ENCODE measurements at places on chromosomes 3 and 15.

- DNase-seq = no peak
These were observed 94.7 kb downstream of the SSR3 start for GRCh38 chr3:156460206-156460611.

DNA sequence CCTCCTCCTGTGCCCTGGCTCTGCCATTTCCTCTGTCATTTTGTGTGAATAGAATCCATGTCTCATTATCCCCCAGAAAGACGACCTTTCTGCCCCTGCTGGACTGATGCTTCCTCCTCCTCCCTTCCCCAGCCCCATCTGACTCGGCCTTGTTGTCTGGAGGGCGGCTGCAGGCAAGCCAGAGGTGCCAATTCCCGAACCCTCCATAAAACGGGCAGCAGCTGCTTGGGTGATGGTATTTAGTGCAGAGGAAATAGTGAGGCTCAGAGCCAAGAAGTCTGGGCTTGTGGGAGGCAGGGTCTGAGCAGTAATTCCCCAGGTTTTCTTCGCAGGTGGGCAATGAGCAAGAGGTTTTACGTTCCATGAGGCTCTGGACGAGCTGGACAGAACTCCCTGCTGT lies 71.2 kb downstream of the ITGA11 start:
- no peak for DNase-seq

GRCh38 chr15:78617516-78617915 lies 3.3 kb downstream of the CHRNA3 start:
- DNase-seq = no peak

DNA sequence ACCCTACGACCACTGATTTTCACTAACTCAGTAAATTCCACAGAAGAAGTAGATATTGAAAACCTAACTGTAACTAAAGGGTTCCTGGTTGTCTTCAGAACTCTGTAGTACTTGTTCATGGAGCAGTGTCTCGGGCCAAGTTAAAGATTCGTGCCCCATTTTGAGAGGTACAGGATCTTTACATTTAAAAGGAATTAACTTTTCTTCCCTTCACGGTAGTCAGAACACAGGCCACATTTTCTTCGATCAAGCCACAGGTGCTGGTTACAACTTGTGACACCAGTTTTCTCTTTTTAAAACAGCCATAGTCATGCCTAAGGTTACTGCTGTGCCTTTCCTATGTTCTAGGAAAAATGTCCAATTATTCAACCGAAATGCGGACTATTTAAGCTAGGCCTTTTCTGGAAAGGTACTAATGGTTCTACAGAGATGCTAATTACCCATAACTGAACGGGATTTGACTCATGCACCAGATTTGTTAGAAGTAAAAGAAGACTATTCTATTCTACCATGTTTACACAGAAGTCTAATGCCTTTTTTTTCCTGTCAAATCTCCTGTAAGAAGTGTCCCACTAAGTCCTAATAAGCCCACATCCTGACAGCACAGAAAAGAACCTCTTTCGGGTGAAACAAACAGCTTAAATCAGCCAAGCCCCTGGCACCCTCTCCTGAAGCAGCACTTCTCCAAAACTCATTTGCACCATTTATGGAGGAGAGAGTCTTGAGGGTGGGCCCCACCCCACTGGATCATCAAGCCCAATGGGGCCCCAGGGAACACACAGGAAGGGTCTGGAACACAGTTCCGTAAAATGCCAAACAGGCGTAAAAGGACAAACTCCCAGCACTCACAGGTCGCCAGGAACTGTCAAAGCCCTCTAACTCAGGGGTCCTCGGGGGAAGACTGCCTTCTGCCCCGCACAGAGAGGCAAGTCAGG lies 1.9 kb downstream of the LRIG1 start:
- no peak for DNase-seq

- no peak for DNase-seq
These were observed 136.4 kb upstream of the CNTN3 start for GRCh38 chr3:74750901-74751300.

- DNase-seq = no peak
These were observed 512.1 kb upstream of the ROBO2 start for GRCh38 chr3:76527773-76528172.

DNA sequence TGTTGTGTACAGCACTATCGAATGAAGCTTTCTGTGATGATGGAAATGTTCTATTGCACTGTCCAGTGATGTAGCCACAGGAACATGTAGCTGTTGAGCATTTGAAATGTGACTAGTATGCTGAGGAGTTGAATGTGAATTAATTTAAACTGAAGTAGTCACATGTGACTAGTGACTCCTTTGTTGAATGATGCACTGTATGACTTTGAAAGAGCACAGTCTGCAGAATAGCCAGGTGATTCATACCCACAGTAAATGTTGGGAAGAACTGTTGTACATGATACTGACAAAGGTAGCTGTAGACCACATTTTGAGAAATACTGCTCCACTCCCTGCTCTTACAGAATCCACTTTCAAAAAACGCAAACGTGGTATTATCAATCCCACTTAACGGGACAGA lies 34.0 kb upstream of the ACTL6A start:
- DNase-seq = no peak

GRCh38 chr3:182711853-182712252 lies 81.5 kb upstream of the ATP11B start:
- DNase-seq = no peak

DNA sequence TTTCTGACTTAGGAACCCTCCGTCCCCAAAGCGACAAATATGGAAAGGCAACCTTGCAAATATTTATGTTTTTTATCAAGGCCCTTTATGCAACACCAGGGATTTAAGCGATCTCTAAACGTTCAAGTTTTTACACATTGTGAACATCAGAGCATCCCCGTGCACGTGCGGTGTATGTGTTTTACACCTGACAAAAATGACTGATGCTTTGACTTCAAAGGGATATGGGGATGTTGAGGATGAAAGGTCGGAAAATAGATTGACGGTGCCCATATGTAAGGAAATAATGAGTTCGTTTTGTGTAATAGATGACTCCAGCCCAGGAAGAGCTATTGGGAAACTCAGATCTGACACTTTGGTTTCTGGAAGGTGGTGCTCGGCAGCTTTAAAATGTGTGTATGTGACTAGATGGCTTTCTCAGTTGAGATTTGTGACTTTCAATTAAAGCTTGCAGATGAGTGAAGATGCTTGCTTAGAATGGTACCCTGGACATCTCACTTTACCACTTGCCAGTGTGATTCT lies 866 bp downstream of the SLC49A4 start:
- peak; percentile 14 for DNase-seq

- DNase-seq = no peak
These were observed 2.4 kb downstream of the COLQ start for GRCh38 chr3:15519096-15519495.

DNA sequence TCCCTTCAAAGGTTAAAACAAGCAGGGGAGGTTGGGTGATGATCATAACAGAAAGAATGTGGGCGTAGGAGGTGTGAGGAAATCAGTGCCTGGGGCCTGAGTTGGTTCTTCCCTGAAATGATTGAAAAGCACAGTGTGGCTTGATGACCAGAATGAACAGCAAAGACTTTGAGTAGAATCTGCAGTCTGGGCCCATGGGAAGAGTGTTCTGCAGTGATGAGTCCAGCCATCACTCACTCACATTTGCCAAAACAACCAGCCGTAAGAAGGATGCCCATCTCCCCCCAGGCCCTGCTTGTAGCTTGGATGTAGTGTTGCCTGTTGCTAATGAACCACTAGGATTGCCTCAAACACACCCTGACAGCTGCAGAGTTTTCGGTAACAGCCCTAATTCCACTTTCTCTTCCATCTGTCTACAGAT lies 67.9 kb downstream of the VGLL3 start:
- DNase-seq = no peak

DNA sequence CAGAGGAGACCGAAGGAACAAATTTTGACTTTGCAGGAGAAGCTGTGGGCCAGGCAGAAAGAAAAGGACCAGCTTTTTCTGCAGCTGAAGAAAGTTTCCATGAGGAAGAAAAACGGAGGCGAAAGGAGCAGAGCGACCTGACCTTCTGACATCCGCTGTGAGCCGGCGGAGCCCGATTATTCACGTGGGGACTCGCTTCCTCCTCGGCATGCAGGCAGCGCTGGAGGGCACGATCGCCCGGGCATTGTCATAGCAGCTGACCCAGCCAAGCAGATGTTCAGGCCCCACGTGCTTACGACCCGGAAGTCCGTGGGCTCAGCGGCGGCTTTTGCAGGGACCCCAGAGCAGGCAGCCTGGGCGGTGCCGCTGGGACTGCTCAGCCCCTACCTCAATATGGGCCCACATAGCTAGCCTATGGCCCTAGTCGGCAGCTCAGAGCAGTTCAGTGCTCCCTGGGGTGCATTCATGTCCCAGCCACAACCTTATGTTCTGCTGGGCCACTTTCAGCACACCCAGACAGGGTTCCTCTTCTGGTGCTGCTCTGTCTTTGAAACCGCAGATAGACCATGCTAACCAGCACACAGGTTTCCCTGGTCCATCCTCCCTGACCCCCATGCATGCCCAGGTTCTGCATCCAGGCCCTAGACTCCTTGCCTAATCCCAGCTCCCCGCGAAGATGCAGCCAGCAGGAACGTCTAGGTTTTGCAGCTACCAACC lies 10.5 kb upstream of the EIF4A2 start:
- peak; percentile 76 for DNase-seq

DNA sequence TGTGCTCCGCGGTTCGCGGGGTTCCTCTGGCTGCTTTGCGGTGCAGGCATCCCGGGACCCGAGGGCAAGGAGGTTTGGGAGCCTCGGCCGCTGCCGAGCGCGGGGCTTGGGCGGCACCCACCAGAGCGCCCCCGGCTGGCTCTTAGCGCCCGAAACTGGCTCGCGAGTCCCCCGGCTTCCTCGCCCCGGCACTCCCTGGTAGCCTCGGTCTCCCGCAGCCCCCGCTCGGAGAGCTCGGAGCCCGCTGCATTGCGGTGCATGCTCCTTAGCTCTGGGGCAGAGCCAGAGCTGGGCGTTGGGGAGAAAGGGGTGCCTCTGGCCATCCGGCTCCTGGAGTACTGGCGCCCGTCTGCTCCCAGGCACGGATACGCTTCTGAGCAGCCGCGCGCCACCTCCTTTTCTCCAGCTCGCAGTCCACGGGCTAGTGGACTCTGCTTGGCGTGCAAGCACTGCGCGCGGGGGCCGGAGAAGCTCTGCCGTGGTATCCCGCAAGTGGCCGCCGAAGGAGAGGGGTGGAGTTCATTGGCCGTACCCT lies 753 bp downstream of the EPHB1 start:
- DNase-seq = no peak

DNA sequence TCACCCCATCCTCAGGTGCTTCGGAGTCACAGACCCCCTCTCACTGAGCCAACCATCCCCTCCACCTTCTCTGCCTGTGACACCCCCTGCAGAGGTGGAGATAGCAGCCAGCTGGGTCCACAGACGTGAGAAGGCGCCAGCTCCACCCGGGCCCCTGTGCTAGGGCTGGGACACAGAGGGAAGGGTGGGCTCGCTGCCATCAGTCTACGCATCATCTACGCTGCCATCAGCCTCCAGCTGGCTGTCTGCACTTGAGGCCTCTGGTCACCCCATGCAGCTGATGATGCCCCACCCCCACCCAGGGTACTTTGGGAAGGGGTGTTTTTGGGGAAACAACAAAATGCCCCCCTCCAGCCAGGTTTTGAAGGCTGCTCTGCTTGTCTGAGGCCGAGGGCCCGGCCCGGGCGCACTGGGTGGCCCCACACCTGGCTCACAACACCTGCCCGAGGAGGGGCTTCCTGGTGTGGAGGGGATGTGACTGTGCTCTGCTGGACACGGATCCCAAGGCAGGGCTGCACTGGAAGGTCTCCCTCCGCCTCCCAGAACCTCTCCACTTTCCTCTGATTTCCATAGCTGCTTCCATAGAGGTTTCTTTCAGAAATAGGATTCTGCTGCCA lies 163.4 kb upstream of the IQSEC1 start:
- DNase-seq = no peak

DNA sequence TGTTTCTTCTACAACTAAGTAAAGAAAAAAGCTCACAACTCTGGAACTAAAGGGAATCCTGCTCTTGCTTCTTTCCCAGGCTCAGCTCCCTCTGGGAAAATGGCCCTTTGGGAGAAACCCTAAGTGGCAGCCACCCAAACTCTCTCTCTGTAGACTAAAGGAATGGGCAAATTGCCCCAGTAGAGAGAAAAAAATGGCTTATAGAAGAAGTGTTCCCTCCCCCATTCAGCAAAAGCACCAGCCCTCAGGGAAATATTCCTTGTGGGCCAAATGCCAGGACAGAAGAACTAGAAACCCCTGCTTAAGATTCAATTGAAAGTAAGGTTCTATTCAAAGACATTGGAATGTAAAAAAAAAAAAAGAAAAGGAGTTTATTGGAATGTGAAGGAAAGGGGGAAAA lies 603.7 kb upstream of the ALCAM start:
- no peak for DNase-seq

DNA sequence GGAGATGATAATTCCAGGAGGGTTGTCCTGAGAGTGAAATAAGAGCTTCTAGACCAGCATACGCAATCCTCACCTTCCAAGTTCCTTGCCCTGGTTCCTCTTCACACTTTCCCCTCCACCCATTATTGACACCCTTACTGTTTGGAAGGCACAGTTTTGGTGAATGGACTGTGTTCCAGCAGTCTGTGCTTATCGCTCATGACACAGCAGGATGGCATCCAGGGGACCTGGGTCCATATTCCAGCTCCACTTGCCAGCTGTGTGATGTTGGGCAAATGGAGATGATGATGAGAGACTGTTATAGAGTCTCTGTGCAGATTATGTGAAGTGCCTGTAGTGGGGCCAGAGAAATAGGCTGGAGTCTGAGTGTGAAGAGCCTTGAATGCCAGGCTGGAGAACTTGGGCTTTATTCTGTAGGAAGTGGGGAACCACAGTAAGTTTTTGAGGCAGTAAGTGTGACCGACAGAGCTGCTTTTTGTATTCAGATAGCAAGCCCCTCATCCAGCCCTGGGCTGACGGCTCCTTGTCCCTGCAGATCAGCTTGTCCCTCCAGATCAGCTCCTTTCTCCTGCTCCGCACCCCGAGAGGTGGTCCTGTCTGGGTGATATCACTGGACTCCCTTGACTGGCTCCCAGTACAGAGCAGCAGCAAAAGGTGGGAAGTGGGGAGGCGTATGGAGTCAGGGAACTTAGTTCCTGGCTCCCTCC lies 8.1 kb downstream of the KBTBD13 start:
- DNase-seq = no peak

GRCh38 chr3:45711931-45712330 lies 22.7 kb downstream of the SACM1L start:
- DNase-seq = no peak

DNA sequence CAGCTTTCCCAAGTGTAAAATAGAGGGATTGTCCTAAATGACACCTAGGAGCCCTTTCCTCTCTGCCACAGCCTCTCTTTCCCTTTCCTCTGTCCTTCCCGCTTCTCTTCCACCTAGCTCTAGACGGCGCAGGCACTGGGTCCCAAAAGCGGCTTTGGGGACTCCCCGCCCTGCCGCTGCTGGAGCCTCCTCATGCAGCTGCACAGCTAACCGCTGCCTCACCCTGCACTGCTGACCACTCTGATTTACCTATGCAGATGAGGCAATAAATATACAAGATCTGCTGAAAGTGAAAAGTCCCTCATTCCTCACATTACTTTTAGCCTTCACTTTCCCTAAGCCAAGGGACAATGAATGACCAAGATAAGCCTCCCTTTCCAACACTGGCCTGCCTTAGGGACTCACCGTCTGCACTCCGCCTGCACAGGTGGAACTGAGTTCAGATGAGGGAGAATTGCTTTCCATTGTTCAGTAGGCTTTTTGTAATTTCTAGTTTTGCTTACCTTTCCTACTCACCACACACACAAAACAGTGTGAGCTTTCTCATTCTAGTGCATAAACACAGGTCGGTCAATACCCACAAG lies 197.5 kb upstream of the BCL6 start:
- DNase-seq = no peak

- DNase-seq = no peak
These were observed 9.9 kb upstream of the ALPK3 start for GRCh38 chr15:84807228-84807627.

GRCh38 chr3:112364291-112364690 lies 31.3 kb downstream of the CD200 start:
- no peak for DNase-seq
